Activated CD4-positive, alpha-beta T cell treated with anti-CD3 and anti-CD28 coated beads, Interleukin-10, Interleukin-2, amounts not matched to agents 100 ng/mL and 50 ng/mL, durations not matched to agents 16 hours and 8 hours (primary cell): ENCODE measurements at places on chromosomes 1 and 21.
A peak's percentile ranks its signal among the peaks of the same experiment; 100 is the strongest.

- no peak for DNase-seq
Observed at GRCh38 chr1:156502894-156503697, 2.5 kb upstream of the MEF2D start.

DNA sequence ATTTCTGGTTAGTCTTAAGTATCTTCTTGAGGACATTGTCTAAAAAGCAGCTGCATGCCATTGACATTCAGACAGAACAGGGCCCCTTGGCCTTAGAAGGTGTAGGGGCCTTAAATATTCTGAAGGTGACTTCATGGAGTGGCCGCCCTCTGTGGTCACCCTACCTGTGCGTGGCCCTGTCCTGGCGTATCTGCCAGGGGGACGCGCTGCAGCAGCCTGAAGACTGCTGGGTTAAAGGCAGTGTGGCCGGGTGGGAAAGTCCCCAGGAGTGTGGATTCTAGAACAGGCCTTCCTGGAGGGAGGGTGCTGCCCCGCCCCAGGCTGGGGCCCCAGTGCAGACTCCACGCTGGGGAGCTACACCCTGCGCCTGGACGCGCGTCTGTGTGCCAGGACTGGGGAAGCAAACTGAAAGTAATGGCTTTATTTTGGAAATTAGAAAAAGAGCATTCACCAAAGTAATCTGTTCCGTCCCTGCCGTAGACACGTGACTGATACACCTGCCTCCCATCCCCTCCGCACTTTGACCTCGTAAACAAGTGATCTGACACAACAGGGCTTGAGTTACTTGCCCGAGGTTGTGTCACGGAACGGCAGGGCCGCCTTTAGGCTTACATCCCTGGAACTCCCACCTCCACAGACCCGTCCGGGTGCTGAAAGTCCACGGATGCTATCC lies 1.8 kb downstream of the AGPAT3 start:
- DNase-seq: peak; percentile 78

DNA sequence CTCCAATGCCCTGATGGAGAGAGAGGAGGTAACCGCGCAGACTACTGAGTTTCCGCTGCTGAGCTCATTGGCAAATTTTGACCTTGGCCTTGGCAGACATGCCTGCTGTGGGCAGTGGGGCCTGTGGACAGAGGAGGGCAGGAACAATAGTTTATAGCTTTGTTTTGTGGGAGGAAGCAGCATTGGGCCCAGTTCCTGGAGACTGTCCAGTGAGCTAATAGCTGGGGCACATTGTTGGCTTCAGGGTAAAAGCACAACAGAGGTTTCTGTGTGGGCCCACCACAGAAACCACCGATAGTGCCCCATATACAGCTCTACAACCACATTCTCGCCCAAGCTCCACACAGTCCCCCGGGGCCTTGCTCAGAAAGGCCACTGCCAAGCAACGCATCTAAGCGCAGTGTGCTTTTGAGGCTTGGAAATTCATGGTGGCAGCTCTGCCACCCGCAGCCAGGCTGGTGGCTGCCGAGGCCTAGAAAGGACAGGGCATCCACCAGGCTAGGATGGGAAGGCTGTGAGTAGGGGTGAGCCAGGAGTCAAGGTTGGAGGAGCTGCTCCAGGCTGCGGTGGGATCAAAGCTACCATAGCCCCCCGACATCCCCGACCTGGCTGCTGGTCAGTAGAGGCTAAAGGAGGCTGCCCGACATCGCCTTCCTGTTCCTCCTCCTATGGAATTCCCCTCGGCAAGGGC lies 43.2 kb downstream of the NEK2 start:
- DNase-seq: no peak

GRCh38 chr1:54819195-54819536 lies 18.0 kb upstream of the TTC22 start:
- no peak for DNase-seq

GRCh38 chr1:9529190-9529589 lies 10.1 kb upstream of the SLC25A33 start:
- no peak for DNase-seq

GRCh38 chr1:17627239-17628052 lies 87.9 kb downstream of the ARHGEF10L start:
- DNase-seq: no peak

DNA sequence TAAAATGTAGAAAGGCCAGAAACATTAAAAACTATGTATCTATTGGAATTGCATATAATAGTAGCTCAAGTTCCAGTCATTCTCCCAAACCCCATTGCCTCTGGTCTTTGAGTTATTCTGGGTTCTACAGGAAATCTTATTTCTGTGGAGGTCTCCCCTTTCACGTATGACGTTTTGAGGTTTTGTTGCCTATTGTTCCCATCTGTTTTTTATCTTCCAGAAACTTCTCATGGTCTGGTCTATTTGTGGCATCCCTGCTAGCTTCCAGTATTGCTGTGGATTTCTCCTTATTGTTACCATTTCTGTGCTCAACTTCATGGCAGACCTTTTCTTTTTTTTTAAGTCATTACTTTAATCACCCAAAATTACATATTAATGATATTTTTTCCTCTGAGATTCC lies 43.3 kb downstream of the DTL start:
- DNase-seq: no peak

DNA sequence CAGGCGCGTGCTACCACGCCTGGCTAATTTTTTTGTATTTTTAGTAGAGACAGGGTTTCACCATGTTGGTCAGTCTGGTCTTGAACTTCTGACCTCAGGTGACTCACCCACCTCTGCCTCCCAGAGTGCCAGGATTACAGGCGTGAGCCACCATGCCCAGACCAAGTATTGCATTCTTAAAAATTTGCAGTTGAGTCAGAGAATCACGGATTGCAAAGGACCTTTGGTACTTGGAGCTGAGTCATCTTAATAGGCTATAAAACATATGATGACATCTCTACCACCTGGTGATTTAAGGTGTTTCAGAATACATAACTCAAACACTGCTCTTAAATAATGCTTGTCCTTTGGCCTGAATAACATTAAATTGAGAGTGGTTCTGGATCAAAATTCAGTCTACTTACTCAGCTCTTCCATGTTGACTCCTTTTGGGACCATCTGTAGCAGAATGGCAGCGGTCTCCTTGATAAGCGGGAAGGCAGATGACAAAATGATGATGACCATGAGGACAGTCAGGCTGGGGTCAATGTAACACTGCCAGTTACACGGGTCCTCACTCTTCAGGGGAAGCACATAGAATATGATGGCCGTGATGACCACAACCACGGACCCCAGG lies 10.4 kb downstream of the SLC30A10 start:
- no peak for DNase-seq

DNA sequence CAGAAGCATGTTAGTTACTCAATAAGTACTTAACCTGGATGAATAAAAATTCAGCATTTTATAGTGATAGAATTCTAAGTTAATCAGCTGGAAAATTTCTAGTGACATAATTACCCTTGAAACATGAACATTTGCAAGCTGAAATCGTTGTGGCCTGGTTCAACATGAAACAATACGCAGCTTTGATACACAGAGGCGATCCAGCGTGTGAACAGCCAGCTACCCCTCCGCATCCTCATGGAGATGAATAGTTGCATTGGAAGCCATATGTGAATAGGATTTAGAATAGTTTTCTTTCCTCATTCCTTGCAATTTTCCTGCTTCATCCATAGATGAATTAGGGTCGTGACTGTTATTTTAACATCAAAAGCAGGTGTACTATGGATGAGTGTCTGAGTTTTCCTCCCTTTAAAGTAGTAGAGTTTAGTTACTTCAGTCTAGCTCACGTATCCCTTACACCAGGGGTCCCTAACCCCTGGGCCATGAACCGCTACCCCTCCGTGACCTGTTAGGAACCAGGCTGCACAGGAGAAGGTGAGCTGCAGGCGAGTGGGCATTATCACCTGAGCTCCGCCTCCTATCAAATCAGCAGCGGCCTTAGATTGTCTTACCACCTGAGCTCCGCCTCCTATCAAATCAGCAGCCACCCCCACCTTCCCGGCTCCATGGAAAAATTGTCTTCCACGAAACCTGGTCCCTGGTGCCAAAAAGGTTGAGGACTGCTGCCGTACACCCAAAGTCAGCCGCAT lies 6.2 kb upstream of the TARBP1 start:
- DNase-seq: no peak

DNA sequence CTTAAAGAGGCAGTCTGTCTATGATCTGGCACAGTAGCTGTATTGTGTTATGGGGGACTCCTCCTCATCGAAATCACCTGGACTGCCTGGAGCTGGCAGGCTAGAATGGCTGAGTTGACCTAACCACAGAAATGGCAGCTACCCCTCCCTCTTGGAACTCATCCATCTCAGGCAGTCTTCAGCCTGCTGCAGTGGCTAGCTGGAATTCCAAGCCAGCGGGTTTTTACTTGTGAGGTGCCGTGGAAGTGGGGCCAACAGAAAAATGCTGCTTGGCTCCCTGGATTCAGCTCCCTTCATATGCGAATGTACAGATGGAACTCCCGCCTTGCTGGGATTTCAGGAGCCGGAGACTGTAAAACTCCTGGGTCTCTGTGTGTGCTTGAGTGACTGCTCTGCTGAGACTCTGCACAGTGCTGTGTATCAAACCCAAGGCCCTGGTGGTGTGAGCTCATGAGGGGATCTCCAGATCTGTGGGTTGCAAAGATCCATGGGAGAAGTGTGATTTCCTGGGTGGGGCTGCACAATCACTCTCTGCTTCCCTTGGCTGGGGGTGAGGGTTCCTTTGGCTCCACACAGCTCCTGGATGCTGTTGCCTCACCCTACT lies 316.9 kb downstream of the CTH start:
- DNase-seq: no peak

DNA sequence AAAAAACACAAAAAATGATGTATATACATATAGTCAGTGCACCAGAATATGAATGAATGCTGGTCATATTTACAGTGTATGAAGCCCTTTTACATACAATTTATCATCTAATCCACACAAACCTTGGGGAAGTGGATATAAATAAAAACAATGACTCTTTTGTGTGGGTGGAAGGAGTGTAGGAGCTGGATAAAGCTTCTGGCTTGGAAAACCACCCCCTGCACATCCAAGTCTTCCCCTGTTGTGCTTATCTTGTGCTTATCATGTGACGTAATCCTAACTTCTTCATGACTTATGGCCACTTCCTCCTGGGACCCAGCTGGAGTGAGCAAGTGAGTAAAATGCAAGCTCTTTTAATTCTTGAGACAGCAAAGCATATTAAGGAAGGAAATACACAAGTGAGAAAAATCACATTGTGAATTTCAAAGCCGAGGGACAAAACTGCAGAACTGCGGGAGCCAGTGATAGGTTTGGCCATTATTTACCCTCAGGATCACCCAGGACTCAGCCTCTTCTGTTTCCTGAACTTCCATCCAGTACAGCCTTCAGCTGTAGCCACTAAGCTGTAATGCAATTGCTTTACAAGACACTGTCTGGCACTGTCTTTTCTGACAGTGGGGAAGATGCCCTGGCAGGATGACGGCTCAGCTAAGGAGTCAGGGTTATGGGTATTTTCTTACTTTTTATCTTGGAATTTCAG lies 104.0 kb upstream of the PPM1J start:
- DNase-seq: no peak

DNA sequence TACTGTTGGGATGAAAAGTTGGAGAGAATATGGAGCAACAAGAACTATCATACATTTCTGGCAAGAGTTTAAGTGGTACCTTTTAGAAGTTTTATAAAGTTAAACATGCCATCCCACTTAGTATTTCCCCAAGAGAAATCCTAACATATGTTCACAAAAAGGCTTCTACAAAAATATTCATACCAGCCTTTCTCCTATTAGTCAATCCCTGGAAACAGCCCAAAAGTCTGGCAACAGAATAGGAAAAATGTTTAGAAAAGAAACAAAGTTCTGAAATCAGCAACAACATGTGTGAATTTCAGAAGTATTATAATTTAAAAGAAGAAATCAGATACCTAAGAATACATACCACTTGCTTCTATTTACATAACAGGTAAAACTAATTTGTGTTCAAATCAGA lies 271.0 kb downstream of the DSCAM start:
- no peak for DNase-seq

GRCh38 chr1:81029266-81029665 lies 771.5 kb upstream of the ADGRL2 start:
- no peak for DNase-seq

DNA sequence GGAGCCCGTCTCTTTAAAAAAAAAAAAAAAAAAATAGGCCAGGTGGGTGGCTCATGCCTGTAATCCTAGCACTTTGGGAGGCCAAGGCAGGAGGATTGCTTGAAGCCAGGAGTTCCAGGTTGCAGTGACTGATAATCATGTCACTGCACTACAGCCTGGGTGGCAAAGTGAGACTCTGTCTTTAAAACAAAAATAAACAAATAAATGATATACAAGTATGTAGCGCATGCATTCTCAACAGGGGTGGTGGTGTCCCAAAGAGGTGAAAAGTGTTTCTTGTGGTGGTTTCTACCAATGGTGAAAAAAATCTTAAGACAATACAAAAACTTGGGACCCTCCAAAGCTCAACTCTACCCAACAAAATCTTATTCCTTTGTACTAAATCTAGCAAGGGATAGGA lies 17.9 kb downstream of the CNN3 start:
- DNase-seq: no peak
